ENCODE measurements at places on chromosomes 11 and 22.

- DNase-seq: no peak
Observed at GRCh38 chr22:30226192-30226832, 20.2 kb downstream of the LIF start.

DNA sequence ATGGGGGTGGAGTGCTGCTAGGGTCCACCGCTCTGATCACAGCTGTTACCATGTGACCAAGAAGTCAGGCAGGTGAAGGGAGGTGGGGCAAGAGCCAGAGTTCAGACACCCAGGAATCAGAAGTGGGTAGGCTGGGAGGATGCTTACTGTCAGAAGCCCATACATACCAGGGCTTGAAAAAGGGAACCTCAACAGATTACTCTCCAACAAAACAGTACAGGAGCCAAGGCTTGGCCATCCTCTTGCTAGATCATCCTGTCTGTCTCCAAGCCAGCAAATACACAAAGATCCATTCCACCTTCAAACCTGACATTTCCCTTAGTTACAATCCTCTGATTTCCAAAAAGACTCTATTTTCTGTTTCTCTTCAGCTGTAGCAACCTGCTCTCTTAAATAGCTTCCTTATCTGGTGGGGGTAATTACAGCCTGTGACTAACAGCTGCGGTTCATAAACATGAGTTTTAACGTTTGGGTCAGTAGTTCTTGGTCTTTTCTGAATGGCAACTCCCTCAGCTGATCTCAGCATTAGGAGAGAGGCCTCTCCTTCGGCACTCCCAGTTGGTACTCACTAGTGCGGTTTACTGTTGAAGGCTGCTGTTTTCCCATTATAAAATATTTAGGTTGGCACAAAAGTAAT lies 31.1 kb upstream of the WT1 start:
- DNase-seq: no peak

GRCh38 chr11:45651156-45651555 lies 14.3 kb downstream of the CHST1 start:
- no peak for DNase-seq

DNA sequence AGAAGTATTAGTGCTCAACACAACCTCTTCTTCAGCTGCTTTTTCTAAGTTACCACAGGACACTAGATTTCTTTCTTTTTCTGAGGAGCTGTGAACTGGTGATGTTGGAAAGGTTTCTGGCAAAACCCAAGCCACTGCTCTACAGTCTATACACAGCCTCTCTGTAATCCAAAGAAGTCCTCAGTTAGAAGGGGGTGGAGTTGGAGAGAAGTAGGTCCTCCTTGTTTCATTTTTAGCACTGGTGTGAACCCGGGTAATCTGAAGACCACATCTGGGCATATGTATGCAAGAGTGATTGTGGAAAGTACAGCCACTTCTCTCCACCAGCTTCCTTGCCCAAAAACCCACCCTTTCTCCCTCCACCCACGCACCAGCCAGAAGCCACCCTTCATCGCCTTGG lies 1168.1 kb downstream of the LRRC4C start:
- DNase-seq: no peak

DNA sequence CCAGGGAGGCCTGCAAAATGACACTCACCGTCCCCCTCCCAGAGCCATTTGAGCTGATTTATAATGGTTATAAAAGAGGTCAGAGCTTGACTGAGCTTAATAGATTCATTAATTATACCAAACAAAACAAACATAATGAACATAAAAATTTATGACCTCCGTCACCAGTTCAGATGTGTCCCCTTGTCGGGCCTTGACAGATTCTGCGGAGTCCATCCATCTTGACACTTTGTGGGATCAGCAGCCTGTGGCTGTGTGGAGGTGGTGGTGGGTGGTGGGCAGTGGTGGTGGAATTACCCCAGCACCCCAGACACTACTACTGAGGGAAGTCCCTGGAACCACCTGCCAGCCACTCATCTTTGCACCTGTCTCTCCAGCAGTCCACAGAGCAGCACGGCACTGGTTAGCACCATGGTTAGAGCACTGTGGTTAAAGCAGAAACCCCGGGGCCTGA lies 83.5 kb downstream of the DSCAML1 start:
- DNase-seq: no peak

DNA sequence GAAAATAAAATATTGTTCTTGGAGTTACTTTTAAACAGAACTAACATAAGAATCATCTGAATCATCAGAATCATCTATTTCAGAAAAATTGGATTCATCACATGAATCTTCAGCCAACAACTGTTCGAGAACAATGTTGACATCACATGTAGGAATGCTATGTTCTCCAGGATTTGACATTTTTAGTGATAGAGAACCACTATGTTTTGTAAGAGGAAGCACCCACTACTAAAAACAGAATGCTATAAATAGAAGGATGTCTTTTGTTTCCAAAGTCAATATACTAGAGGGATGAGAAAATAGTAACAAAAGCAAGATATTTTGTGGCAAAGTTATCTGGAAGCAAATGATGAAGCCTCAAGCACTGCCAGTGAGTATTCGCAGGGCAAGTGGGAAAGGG lies 263.4 kb upstream of the DDI1 start:
- no peak for DNase-seq

DNA sequence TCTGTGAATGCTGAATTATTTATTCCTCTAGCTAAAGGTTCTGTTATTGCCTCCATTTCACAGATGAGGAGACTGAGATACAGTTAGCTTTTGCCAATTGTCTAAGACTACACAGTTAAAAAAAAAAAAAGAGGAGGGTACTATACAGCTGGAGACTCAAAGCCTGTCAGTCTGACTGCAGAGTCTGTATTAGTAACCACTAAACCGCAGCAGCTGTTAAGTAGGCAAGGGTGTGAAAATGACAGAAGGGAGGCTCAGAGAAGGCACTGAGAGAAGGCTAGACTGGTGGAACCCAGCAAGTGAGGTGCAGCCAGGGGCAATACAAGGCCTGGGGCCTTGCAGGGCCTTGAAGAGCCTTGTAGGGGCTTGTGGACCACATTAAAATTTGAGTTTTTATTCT lies 181.2 kb downstream of the CSNK2A3 start:
- DNase-seq: peak; percentile 23

DNA sequence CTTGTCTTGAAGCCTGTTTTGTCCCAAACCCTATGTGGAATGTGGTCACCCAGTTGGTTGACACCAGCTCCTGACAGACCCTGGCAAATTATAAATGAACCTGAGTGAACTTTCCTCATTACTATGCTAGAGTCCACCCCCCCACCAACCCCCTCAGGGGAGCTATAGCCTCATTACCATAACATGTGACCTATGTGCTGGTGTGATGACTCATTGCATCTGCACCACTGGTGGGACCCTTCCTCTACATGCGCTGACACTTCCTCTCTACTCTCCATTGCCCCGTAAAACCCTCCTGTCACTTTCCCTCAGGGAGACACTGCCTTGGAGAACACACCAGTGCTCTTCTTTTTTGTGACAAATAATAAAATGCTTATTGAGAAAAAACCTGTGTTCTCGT lies 105.0 kb upstream of the SESN3 start:
- DNase-seq: no peak

GRCh38 chr11:111107501-111107900 lies 138.0 kb upstream of the POU2AF2 start:
- DNase-seq: no peak

GRCh38 chr22:38448945-38449745 lies 5.9 kb downstream of the KCNJ4 start:
- no peak for DNase-seq

DNA sequence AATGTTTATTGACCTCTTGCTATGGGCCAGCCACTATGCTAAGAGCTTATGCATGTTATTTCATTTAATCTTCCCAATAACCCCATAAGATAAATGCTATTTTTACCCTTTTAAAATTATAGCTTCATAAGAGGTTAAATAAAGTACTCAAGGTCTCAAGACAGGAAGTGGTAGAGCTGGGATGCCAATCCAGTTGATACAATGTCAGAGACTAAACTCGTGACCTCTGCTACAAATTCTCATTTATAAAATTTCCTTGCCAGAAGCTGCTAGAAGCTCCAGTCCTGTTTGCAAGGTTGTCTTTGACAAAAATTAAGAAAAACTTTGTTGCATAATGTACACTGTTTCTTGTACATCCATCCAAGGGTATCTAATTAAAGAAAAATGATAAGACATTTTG lies 265.9 kb upstream of the MPPED2 start:
- DNase-seq: no peak

DNA sequence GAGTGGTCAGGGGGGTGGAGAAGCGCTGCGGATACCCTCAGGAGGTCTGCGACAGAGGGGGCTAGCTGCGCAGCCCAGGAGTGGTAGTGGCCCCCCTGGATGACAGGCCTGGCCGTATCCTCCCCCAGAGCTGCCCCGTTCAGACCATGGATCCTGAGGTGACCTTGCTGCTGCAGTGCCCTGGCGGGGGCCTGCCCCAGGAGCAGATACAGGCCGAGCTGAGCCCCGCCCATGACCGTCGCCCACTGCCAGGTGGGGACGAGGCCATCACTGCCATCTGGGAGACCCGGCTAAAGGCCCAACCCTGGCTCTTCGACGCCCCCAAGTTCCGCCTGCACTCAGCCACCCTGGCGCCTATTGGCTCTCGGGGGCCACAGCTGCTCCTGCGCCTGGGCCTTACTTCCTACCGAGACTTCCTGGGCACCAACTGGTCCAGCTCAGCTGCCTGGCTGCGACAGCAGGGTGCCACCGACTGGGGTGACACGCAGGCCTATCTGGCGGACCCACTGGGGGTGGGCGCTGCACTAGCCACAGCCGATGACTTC lies 505 bp downstream of the NUDT22 start:
- DNase-seq: peak; percentile 69

- no peak for DNase-seq
Observed at GRCh38 chr11:69041516-69041915, 7.2 kb upstream of the TPCN2 start.

- no peak for DNase-seq
Observed at GRCh38 chr11:67272327-67273259, 6.3 kb downstream of the GRK2 start.

- DNase-seq: no peak
Observed at GRCh38 chr22:35643991-35644390, 4.3 kb upstream of the APOL6 start.

DNA sequence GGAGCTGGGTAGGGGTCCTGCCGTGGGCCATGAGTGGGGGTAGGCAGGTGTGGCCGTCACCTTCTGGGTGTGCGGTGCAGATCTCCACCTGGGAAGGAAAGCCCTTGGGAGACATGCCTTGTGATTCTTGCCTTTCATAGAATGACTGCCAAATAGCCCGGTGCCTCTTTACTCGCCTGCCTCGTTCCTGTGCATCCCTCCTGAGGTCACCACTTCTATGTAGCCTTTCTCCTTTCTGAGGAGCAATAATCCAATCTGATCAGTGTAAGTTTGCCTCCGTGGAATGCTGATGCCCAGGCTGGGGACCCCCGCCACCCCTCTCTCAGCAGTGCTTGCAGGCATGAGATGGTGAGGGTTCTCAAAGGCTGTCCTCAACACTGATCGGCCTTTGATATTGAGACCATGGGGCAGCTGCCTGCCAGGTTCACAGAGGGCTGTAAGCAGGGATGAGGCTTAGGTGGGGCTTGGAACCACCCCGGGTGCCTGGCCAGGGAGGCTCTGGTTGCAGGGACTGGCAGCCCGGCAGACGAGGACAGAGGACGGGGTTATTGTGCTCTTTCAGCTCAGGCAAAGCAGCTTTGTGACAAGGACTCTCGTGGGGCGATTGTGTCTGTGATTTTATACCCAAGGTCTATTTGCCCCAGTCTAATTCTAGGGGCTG lies 86.1 kb upstream of the WNT7B start:
- no peak for DNase-seq

- DNase-seq: no peak
Observed at GRCh38 chr11:64924910-64925284, 408 bp downstream of the PPP2R5B start.

- no peak for DNase-seq
Observed at GRCh38 chr11:123601136-123601535, 53.3 kb downstream of the SCN3B start.

GRCh38 chr11:122162095-122162494 lies 46.1 kb upstream of the BLID start:
- no peak for DNase-seq

GRCh38 chr11:86918973-86919372 lies 36.2 kb downstream of the FZD4 start:
- no peak for DNase-seq

GRCh38 chr11:100984668-100985067 lies 144.9 kb downstream of the PGR start:
- no peak for DNase-seq

DNA sequence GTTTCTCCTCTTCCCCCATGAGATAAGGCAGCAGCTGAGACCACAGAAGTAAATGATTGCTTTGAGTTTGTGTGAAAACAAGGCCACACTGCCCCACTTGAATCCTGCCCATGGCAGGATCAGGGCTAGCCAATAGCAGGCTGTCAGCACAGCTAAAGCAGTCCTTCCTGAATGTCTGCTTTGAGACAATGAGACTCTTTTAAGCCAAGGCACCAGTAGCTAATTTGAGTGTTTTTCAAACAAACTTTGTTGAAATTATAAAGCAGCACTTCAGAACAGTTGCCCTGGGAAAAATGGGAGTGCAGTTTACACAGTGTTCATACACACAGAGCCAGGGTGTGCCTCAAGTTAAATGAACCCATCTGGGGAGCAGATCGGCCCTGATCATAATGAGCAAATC lies 103.5 kb upstream of the OR5AK2 start:
- DNase-seq: no peak

- no peak for DNase-seq
Observed at GRCh38 chr11:72358466-72359405, 75.6 kb downstream of the CLPB start.

GRCh38 chr11:27757953-27758352 lies 57.7 kb upstream of the BDNF start:
- DNase-seq: no peak

- no peak for DNase-seq
Observed at GRCh38 chr11:854601-855329, 12.1 kb downstream of the TSPAN4 start.

DNA sequence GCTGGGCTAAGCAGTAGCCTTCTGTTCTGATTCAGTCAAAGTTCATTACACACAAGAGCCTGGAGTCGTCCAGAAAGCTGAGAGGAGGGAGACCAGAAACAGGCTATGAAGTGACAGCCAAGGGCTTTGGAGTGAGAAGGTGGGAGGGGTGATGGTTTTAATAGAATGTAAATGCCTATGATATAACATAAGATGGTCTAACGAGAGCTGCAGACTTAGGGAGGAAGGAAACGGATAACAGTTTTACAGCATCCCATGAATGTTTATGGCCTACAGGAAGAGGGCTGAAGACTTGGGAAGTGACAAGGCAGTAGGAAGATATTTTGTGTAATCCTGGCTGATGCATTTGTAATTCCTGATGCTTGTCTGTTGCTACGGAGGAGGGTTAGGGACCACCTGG lies 62.0 kb downstream of the DHCR7 start:
- DNase-seq: no peak

GRCh38 chr22:29702931-29703501 lies 16.8 kb upstream of the CABP7 start:
- DNase-seq: no peak
